ENCODE measurements at places on chromosomes 6 and 20.

GRCh38 chr6:124683507-124683906, 278.7 kb upstream of the RNF217 start:
- no peak for DNase-seq

DNA sequence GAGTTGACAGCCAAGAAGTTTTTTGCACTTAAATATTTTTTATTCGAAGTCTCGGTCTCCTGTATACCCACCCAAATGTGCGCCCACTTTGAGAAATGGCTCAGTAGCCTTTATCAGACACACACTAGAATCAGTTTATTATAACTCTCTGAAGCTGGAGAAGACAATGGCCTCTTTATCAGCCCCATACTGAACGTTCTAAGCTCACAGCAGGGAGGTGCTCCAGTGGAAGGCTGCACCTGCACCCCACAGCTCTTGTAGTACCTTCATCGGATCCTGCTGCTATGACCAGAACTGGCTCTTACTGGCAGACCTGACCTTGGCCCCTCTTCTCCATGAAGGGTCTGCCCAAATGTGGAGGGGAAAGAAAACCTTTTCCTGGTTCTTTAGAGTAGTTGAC, 165.0 kb upstream of the SCGN start:
- DNase-seq: no peak

GRCh38 chr6:167676000-167676665, 150.6 kb upstream of the AFDN start:
- DNase-seq: no peak

DNA sequence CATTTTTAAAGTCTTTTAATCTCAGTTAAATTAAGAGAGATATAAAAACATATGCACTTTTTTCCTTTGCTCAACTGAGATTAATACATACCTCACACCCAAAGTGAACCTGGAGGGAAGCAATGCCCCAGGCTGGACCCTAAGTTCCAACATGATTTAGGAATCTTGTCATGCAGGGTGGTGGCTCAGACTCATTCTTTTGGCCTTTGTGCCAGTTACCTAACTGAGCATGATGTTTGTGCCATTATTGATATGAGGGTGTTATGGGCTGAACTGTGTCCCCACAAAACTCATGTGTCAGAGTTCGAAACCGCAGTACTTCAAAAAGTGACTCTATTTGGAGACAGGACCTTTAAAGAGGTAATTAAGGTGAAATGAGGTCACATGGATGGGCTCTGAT, 188.0 kb downstream of the ARHGAP18 start:
- no peak for DNase-seq

- no peak for DNase-seq
These were observed 3.5 kb downstream of the NUP153 start for GRCh38 chr6:17703256-17703694.

GRCh38 chr6:113530769-113531168, 326.4 kb upstream of the MARCKS start:
- DNase-seq: no peak

DNA sequence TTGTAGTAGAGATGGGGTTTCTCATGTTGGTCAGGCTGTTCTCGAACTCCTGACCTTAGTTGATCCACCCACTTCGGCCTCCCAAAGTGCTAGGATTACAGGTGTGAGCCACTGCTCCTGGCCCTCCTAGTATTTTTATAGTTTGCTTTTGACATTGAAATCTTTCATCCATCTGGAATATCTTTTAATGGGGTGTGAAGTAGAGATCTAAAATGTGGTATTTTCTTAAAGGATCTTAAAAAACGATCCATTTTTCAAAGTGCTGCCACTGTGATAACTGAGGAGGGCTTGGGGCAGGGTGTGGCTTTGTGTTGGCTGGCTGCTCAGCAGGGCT, 23.1 kb downstream of the CDS2 start:
- DNase-seq: no peak

DNA sequence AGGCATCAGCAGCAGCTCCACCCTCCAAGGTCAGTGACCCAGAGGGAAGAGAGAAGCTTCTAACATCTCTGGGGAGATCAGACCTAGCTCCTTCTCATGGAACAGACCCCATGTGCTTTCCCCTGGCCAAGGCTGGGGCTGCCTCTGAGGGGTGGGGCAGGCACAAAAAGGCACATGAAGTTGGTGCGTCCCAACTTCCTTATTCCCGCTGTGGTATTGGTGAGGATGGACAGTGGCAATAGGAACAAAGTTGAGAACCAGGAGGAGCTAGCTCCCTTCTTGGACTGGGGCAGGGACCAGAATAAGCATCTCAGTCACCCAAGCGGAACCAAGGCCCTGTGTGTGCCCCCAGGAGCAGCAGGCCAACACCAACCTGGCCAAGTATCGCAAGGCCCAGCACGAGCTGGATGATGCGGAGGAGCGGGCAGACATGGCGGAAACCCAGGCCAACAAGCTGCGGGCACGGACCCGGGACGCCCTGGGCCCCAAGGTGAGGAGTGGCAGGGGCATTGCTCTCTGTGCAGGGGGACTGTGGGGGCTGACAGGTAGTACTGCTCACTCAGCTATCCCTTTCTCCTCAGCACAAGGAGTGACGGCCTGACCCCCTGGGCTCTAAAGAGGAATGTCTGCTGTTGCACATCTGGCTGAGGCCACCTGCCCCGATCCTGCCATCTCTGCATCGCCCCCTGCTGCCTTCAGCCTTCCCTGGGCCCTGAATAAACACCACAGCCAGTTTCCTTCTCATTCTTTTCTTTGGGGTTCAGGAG, 46.1 kb downstream of the MYH7B start:
- no peak for DNase-seq

- DNase-seq: no peak
These were observed 1.4 kb downstream of the MC3R start for GRCh38 chr20:56249956-56250355.

DNA sequence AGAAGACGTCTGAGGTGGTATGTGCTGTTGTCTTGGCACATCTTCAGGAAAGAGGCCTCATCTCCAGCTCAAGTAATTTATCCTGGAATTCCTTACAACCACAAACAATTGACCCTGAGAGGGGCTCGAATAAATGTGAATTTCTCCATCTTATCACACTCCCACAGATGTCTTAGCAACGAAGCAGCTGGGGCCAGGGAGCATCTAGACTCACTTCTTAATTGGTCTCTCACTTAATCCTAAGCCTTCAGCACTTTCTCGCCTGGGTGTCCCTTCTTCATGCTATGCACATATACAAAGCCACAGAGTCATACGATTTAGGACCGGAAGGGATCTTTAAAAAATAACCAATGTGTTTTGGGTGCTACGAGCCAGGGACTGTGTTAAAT, 27.1 kb downstream of the PCK1 start:
- DNase-seq: no peak

- no peak for DNase-seq
These were observed 312.0 kb downstream of the SOX4 start for GRCh38 chr6:21905531-21905930.

DNA sequence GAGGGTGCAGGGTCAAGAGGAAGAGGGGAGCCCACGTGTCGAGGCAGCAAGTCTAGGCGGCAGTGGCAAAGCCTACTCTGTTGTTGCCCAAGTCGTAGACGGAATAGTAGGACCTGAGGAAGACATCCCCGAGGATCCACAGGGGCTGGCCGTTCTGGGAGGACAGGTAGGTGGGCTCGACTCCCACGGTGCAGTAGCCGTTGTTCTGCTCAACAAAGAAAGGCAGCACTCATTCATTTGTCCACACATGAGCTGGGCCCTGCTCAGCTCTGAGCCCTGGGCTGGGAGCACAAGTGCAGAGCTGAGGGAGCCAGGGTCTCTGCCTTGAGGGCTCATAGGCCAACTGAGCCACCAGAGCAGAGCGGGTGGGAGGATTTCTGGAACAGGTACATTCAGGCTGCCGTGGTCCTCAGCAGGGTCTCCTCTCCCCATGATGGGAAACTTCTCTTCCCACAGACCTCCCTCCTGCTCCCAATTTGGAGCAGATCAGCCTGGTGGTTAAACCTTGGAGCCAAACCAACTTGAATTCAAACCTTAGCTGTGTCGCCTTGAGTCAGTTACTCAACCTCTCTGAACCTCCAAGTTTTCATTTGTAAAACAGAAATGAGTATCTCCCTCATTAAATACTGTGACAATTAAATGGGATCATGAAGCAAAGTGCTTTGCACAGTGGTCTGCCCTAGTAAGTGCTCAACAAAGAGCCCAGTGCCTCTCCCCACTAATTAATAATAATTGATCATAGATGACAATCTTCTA, 1.6 kb upstream of the TFEB start:
- DNase-seq: no peak

GRCh38 chr20:59785669-59785959, 147.8 kb downstream of the SYCP2 start:
- DNase-seq: peak; percentile 68

DNA sequence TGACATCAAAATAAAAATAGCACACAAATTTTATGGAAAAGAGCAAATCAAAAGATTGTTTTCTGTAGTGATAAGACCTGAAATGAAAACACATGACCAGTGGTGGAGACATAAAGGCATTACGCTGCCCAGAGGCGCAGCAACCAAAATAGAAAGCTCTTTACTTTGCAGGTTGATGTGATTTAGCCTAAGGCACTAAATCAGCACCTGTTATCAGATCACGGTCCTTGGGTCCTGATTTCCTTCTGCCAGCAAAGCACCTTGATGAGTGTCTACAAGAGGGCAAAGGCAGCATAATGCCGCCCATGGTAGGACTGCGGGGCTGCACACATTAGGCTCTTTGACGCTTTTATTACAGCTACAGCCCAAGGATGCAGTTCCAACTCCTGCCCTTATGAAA, 19.3 kb upstream of the RAMACL start:
- no peak for DNase-seq

GRCh38 chr6:23269436-23269835, 700.1 kb downstream of the HDGFL1 start:
- no peak for DNase-seq

DNA sequence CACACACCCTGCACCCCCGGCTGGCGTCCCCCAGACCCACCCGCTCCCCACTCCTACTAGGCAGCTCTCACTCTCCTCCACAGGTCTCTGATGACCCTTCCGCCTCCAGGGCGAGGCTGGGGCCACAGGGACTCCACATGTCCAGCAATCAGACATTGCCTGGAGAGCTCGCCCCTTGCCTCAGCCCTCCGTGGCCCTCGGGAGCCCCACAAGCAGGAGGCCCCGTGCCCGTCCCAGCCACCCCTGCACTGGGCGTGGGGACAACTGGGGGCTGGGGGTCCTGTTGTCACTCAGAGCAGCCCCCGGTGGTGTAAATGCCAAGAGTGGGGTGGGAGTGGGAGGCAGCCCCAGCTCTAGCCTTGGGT, 1.5 kb downstream of the COL20A1 start:
- no peak for DNase-seq

- DNase-seq: no peak
These were observed 3.9 kb downstream of the CD109 start for GRCh38 chr6:73699676-73700459.
